Right renal cortex interstitium (tissue), 3 donors: ENCODE measurements at places on chromosomes 16 and 17. TPM values are rescaled to one million over a fixed set of nuclear protein-coding genes. Genes with fewer than 3 reads are reported as not detected.

TTYH2 gene
- polyA plus RNA-seq, result 15.1 TPM

TEX19 gene
- polyA plus RNA-seq, result not detected

GPR142 gene
- polyA plus RNA-seq, result 0.18 TPM

TERB1 gene
- polyA plus RNA-seq, result 0.16 TPM

EMP2 gene
- polyA plus RNA-seq, result 26.0 TPM

SPECC1 gene
- polyA plus RNA-seq, result 12.1 TPM

C17orf78 gene
- polyA plus RNA-seq, result not detected

ARRB2 gene
- 27.9 TPM for polyA plus RNA-seq

DOK4 gene
- polyA plus RNA-seq, result 27.4 TPM

GPR139 gene
- not detected for polyA plus RNA-seq

KRT33A gene
- polyA plus RNA-seq, result not detected

RASD1 gene
- 0.80 TPM for polyA plus RNA-seq

XYLT1 gene
- 8.1 TPM for polyA plus RNA-seq

TNP2 gene
- polyA plus RNA-seq, result not detected

TNS4 gene
- 0.17 TPM for polyA plus RNA-seq

OR2C1 gene
- 0.72 TPM for polyA plus RNA-seq

ADAP2 gene
- polyA plus RNA-seq, result 2.4 TPM

SLC16A11 gene
- polyA plus RNA-seq, result 0.55 TPM

KCTD11 gene
- polyA plus RNA-seq, result 11.7 TPM

TMEM220 gene
- 8.5 TPM for polyA plus RNA-seq

FOXO3B gene
- polyA plus RNA-seq, result 5.4 TPM

SPNS1 gene
- 39.7 TPM for polyA plus RNA-seq

C16orf89 gene
- polyA plus RNA-seq, result 6.1 TPM

PTGES3L gene
- polyA plus RNA-seq, result 2.3 TPM

CASKIN1 gene
- polyA plus RNA-seq, result 0.92 TPM

PARD6A gene
- polyA plus RNA-seq, result 2.3 TPM

OTOP2 gene
- polyA plus RNA-seq, result not detected

PER1 gene
- polyA plus RNA-seq, result 21.2 TPM

HSPB9 gene
- polyA plus RNA-seq, result 0.17 TPM

EVPLL gene
- 0.28 TPM for polyA plus RNA-seq

CDK5R1 gene
- polyA plus RNA-seq, result 3.8 TPM

SLC46A1 gene
- 14.5 TPM for polyA plus RNA-seq

CLUH gene
- polyA plus RNA-seq, result 37.0 TPM

TEKT5 gene
- 0.24 TPM for polyA plus RNA-seq

USP6 gene
- 2.0 TPM for polyA plus RNA-seq

BCO1 gene
- 2.5 TPM for polyA plus RNA-seq

BAHCC1 gene
- 13.4 TPM for polyA plus RNA-seq

TBC1D3K gene
- polyA plus RNA-seq, result not detected

CDT1 gene
- polyA plus RNA-seq, result 10.5 TPM

ABCC11 gene
- 0.30 TPM for polyA plus RNA-seq

PRSS8 gene
- 52.4 TPM for polyA plus RNA-seq

BOLA2 gene
- 8.8 TPM for polyA plus RNA-seq

SLC5A11 gene
- 2.8 TPM for polyA plus RNA-seq

PRSS22 gene
- polyA plus RNA-seq, result 6.8 TPM
